GM04504 (cell line): ENCODE measurements at places on chromosomes 6 and 20.

GRCh38 chr6:154555073-154555677, 44.7 kb upstream of the CNKSR3 start:
- DNase-seq, result no peak

DNA sequence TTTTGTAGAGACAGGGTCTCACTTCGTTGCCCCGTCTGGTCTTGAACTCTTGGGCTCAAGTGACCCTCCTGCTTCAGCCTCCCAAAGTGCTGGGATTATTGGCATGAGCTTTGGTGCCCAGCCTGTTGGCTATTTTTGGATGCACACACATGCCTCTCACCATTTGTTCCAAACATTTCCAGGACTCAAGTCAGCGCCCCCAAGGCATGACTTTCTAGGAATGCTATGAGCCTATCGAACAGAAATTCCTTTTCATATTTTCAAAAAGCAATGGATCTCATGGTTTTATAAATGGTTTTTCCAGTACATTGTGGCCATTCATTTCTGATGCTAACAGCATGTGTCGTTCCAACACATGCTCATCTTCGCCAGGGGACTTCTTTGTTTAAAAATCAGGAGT, 119.3 kb upstream of the NAA20 start:
- no peak for DNase-seq

GRCh38 chr6:108655806-108656651, 95.3 kb downstream of the FOXO3 start:
- peak; percentile 72 for DNase-seq

- no peak for DNase-seq
Observed at GRCh38 chr20:16095226-16095625, 478.0 kb downstream of the KIF16B start.

DNA sequence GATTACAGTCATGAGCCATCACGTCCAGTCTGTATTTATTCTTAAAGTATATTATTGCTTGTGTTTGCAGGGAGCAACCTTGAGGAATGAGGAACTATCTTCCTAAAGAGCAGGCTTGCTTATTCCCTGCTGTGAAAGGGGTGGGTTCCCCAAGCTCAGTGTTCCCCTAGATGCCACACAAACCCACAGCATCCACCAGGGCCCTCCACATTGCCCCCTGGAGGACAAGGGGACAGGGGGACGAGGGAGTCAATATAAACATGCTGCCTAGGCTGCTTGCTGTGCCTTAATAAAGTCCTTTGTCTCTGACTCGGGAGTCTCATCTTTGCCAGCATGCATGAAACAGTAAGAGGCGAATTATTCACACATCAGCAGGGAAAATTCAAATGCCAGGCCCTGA, 8.0 kb upstream of the IDH3B start:
- DNase-seq, result no peak

GRCh38 chr6:1445650-1446330, 56.4 kb downstream of the FOXF2 start:
- DNase-seq, result no peak

GRCh38 chr20:34574861-34575260, 16.3 kb downstream of the MAP1LC3A start:
- no peak for DNase-seq

DNA sequence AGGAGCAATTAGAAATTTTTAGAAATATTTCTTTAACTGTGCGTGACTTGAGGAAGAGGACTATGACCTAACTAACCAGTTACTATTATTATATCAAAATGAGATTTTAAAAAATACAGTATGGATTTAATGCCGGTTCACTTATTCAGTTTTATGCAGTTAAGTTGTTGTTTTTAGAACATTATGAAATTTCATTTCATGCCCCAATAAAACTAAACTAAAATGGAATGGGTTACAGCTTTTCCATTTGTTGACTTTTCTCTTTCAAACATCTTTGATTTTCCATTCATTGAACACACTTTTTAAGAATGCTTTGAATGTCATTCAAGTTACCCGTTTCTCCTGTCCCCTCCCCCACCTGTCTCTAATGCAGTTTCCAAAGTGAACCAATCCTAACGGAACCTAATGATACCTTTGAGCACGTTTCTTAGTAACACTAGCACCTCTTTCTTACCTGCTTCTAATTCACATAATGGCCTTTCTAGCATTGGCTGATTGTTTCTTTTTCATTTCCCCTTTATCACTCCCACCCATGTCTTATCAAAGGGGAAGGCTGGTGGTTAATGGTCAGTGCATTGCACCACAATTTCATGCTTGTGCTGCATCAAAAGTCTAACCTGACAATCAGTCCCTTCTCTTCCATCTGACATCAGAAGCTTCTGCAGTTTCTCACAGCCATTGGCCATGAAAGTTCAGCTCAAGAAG, 262.2 kb upstream of the TAB2 start:
- no peak for DNase-seq

- DNase-seq, result no peak
Observed at GRCh38 chr6:52186075-52186474, at the start of gene IL17A. Gene IL17A (plus strand): TSS chr6:52186375. CDS start chr6:52186432, 57 bp downstream.

DNA sequence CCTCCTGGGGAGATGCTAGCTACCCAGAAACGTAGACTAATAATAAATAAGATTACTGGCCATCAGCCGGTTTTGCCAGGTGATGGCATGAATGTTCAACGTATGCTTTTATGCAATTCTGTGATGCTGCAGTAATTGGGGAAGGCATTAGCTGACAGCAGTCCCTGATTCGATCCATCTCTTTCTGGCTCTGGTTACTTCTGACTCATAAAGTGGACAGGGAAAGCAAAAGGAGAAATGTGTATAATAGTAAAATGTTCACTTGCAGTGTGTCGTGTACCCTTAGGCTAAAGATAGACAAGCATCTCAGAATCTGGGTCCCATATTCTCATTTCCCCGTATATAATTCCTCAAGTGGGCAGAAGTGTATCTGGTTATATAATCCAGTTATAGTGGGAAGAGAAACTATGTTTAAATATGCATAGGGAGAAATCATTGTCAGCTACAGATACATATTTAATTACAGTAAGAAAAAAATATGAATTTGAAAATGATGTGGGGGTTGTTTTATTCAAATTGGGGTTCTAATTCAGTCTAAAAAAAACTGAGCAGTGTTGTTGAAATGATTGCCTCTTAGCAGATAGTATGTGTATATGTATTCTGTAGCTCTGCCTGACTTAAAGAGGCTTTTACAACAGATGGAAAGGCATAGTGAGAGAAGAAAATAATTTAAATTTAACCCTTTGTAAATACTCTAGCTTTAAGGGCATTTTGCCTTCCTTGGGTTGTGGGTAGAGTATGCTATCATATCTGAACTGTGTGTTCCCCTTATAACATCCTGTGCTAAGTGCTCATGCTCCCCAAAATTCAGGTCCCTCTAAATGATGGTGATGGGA, 40.6 kb downstream of the DOK5 start:
- DNase-seq, result no peak

- peak; percentile 38 for DNase-seq
Observed at GRCh38 chr20:47024461-47024937, 129.9 kb downstream of the EYA2 start.

GRCh38 chr20:60727425-60727824, 524.6 kb upstream of the CDH4 start:
- no peak for DNase-seq

- no peak for DNase-seq
Observed at GRCh38 chr6:40722091-40722490, 134.9 kb upstream of the LRFN2 start.

DNA sequence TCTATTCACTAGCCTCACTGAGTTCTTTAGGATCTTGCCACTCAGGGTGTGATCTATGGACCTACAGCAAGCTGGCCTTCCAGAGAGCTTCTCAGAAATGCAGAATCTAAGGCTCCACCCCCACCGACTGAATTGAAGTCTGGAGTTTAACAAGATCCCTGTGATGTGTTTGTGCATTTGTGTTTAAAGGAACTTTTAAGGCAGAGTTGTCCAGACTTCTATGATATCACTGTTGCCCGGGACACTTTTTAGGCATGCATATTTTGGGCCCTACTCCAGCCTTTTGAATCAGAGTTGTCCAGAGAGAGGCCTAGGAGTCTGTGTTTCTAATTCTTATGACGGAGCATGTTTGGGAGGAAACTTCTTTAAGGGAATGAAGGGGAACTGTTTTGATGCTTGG, 232.3 kb downstream of the QKI start:
- no peak for DNase-seq

- no peak for DNase-seq
Observed at GRCh38 chr20:50385733-50386640, 124.2 kb upstream of the PTPN1 start.

- no peak for DNase-seq
Observed at GRCh38 chr6:82385961-82386360, 22.3 kb downstream of the TPBG start.

DNA sequence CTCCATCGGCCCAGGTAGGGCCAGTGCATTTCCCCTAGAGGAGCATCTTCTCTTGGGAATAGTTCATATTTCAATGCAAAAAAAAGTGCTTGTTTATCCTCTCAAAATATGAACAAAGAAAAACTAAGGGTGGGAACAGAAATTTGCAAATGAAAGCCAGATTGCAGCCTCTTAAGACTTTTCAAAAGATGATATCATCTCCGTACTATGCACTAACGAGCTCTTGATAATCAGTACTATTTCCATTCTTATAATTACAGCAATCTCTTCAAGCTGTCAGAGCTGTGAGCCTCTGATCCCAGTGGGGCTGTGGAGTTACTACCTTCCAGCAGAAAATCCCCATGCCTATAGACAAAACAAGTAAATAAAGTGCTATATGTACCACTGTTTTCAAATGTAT, 77.1 kb downstream of the SOD2 start:
- DNase-seq, result no peak

DNA sequence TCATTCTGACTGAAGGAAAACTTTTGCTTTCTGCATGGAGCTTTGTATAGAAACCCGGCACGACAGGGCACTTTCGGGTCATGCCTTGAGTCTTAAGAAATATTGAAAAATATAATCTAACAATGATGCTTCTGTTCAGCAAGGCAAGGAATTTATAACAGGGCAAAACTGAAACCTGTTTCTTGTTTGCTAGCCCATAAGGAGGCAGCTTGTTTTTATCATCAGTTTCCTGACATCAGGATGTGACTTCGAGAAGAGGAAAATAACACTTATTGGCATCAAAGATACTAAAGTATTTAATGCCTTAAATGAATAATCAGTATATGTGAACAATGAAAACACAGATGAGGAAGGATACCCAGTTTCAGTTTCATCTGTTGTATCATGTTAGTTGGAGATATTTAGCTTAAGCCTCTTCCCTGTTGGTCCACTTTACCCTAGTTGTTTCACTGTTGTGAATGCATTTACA, 146.5 kb downstream of the CDKAL1 start:
- DNase-seq, result no peak

DNA sequence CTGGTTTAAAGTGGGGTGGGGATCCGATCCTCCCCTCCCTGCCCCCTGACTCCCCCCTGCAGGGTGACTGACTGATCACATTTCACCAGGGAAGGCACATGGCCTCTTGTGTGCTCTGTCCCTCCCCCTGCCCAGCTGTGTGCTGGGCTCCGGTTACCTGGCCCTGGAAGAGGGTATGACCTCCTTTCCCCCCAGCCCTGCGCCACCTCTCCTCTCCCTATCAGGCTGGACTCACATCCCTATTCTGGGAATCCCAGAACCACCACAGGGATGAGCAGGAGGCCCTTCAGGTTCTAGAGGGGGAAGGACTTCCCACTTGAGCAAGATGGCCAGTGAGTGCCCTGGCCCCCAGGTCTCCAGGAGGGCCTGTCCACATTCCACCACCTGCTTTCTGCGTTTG, 2.1 kb upstream of the IP6K3 start:
- DNase-seq, result no peak

DNA sequence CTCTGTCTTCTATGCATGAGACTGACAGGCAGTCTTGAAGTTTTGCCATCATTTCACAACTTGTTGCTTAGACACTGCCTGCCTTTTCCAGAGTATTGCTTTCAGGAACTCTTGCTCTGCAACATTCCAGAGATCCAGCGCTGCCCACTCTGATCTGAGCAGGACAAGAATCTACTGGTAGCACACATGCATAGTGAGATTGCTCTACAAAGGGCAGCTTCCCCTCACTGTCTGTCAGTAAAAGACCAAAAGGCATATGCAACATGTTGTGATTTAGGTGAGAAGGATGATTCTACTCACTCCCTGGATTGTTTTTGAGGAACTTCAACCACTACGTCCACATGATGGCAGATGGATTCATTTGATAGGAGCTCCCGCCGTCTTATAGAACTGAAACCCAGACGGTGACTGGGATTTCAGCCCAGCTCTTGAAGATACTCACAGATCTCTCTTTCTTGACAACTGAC, 259.1 kb downstream of the ARID1B start:
- DNase-seq, result no peak

DNA sequence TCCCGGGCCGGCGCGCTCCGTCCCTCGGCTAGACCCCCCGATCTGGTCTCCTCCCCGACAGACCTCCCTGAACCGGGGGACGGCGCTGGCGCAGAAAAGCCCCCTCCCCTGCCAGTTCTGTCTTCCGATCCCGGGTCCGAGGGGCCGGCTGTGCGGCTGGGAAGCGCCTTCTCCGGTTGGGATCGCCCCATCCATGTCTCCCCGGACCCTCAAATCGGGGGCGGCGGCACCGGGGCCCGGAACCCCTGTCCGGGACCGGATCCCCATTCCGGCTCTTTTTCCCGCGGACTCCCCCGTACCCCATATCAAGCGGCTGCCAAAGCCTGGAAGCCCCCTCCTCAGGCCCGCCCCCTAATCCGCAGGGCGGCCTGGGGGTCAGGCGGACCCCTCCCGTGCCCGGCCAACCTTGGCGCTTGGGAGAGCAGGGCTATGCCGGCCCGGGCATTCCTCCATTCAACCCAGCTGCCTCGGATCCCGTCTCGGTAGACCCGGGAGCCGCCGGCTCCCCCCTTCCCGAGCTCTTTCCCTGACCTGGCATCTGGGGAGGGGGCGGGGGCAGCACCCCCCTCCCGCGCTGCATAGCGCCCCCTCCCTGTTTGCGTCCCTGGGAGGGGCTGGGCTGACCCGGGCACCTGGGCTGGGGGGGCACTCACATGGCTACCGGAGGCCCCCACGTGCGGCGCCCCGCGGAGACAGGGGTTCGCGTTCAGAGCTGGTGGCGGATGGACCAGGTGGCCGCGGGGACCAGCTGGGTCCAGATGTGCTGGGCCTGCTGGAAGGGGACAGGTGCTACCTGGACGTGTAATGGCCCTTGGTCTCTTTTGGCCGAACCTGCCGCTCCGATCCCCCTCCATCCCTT, 643 bp downstream of the DLGAP4 start:
- no peak for DNase-seq

DNA sequence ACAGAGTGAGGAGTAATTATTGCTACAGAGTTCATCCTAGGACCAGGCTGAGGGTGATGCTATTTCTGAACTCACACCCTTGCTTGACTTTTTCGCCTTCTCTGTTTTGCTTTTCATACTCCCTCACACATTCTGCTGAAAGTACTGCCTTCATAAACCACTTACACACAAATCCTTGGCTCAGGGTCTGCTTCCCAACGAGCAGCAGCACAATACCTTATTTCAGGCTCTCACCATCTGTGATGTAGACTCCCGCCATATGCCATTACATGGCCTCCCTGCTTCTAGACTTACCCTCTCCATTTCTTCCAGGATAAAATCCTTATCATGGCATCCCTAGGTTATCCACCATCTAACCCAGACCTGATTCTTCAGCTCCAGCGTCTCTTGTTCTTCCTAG, 321.3 kb upstream of the SPTLC3 start:
- DNase-seq, result no peak
